ENCODE measurements at places on chromosomes 2 and 18.

DNA sequence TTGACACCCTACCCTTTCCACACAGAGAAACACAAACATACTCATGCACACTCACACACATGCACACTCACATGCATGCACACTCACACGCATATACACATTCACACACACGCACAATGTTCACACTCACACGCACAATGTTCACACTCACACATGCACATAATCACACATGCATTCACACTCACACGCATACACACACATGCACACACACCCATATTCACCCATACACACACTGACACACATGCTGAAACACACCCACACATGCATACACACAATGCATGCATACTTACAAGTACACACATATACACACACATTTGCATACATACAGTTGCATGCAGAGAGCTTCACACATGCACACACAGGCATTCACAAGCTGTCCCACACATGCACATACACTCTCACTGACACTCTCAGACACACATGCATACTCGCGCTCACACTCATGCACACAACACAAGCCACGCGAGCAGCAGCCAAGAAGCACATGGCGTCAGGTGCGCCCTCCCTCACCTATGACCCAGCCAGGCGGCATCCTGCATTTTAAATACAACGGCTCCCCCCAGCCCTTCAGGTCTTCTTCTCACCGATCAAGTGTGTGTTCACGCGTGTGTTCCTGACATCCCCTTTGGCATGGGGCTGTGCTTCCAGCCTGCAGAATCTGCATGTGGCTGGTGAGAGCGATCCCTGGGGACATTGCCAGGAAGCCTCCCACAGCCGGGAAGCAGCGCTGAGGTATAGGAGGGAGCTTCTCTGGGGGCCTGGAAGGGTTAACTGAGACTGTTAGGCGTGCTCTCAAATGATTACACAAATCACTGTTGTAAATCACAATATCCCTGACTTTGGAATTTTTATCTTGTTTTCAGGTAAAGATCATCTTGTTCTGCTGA lies 195.1 kb downstream of the RTP5 start:
- DNase-seq = no peak

- no peak for DNase-seq
Observed at GRCh38 chr2:24513281-24514071, 22.4 kb downstream of the NCOA1 start.

DNA sequence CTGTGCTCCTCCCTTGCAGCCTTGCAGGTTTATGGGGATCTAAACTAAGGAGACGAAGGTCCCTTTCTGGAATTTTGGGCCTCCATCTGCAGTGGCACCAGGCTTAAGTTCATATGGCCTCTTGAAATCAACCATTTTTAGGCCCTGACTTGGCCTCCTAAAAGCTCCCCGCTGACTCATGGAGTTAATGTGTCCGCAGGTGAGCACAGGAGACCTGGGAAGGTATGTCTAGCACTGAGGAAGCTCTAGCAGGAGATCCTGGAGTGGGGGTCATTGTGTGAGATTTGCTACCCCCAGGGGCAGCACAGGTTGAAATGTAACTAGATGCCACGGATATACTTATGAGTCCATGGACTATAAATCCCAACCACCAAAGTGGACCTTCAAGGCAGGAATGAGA lies 95.9 kb upstream of the CELF4 start:
- no peak for DNase-seq

GRCh38 chr18:35502052-35502451 lies 4.3 kb upstream of the INO80C start:
- no peak for DNase-seq

DNA sequence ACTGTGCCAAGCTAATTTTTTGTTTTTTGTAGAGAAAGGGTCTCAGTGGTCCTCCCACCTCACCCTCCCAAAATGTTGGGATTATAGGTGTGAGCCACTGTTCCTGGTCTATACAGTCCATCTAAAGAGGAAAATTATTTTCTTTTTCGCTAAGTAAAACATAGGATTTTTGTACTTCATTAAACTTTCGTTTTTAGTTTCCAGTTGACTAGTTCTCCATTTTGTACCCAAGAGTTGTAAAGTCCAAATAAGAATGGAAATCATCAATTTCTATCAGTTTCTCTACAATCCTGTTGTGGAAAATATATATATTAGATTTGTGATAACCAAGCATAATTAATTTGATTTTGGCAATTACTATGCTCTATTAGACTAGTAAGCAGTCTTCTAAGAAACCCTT lies 156.4 kb downstream of the BABAM2 start:
- no peak for DNase-seq

- DNase-seq = no peak
Observed at GRCh38 chr2:241325257-241325656, 9.5 kb downstream of the SEPTIN2 start.

DNA sequence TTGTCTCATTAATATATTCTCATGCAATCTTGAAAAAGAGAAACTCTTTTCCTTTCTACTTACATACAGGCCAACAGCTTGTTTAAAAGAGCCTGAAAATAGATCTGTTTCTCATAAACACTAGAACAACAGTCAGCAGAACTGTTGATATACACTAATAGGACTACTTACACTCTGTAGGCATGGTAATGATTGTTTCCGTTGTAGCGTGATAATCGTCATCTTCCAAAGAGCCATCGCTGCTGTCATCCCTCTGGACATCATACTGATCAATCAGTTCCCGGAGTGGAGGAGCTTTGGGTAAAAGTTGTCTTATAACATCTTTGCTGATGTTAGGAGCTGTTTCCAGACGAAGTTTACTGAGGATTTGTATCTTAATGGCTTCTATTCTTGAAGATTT lies 476 bp downstream of the MSTN start:
- DNase-seq = no peak

DNA sequence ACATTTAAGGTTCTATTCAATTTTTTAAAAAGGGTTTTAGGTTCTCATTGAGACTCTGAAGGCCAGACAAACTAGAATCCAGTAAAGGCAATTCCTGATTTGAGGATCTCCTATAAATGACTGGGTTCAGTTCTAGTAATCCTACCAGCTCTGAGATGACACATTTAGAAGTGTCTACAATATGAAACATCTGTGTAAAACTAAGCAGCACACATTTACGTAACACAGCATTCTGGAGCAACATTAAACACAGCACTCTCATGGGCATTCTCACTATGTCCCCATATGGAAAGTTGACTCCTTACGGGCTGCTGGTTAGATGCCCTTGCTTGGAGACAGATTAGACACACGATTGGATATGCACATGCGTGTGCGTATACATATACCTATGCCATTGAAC lies 114.4 kb downstream of the ZNF385B start:
- DNase-seq = no peak

DNA sequence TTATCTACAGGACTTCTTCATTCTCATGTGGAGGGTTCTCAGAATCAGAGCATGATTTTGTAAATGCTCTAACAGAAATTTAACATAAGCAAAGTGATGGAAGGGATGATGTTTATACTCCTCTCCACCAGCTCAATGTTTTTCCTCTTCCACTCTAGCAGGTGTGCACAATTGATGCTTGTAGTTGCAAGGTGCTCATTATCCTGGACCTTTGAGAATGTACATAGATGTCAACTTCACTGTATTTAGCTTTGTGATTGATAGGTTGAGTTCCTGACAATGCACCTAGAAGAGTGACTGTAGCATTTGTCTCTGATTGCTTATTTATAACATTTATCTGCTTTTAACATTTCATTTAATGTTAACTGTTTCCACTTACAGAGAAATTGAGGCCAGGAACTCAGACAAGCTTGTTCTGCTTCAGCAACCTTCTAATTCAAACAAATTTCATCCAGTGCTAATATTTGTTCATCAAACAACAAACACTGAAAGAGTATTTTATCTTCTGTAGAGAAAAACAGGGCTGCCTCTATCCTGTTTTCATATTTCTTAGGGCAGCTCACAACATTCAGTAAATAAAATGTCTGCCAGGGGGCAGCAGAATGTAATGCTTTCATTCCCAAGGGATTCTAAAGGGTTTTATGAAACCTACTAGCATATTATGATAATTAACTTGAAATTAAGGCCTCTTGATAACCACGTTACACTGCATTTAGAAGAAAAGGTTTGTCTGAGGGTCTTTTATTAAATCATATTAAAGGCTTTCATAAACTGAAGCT lies 127.9 kb upstream of the NOL4 start:
- peak; percentile 7 for DNase-seq

GRCh38 chr2:225599856-225600255 lies 200.3 kb downstream of the NYAP2 start:
- DNase-seq = peak; percentile 16

- no peak for DNase-seq
Observed at GRCh38 chr2:134406311-134406710, 152.4 kb downstream of the MGAT5 start.

DNA sequence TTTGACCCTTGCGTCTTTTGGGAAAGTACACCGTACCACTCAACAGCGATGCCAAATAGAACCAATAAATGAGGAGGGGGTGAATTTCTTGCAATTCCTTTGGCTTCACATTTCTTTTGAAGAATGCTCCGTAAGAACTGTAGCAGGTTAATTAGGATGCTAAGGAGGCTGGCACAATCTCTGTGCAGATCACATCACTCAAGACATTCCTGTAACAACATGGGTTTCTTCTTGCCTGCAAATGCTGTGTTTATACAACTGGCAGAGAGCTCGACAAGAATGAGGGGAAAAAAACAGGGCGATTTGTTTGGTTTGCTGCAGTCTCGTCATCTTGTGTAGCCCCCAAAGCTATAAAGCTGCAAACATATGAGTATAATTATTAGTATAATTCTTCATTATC lies 424.8 kb upstream of the DCC start:
- no peak for DNase-seq

- DNase-seq = no peak
Observed at GRCh38 chr2:61775956-61776570, 77.8 kb downstream of the FAM161A start.

GRCh38 chr2:10954856-10955818 lies 43.4 kb downstream of the KCNF1 start:
- no peak for DNase-seq

- no peak for DNase-seq
Observed at GRCh38 chr2:100004959-100005387, 137.4 kb downstream of the AFF3 start.

Data from SK-MEL-5 (cell line).